ENCODE measurements at places on chromosomes 7 and 10.

GRCh38 chr7:98315318-98315993 lies 34.0 kb downstream of the BRI3 start:
- no peak for DNase-seq

GRCh38 chr10:43203448-43204041 lies 63.3 kb downstream of the RASGEF1A start:
- DNase-seq, result no peak

- DNase-seq, result no peak
These were observed 9.1 kb downstream of the RASSF4 start for GRCh38 chr10:44968500-44969400.

- no peak for DNase-seq
These were observed 419.5 kb downstream of the SH2D4B start for GRCh38 chr10:80957161-80957560.

DNA sequence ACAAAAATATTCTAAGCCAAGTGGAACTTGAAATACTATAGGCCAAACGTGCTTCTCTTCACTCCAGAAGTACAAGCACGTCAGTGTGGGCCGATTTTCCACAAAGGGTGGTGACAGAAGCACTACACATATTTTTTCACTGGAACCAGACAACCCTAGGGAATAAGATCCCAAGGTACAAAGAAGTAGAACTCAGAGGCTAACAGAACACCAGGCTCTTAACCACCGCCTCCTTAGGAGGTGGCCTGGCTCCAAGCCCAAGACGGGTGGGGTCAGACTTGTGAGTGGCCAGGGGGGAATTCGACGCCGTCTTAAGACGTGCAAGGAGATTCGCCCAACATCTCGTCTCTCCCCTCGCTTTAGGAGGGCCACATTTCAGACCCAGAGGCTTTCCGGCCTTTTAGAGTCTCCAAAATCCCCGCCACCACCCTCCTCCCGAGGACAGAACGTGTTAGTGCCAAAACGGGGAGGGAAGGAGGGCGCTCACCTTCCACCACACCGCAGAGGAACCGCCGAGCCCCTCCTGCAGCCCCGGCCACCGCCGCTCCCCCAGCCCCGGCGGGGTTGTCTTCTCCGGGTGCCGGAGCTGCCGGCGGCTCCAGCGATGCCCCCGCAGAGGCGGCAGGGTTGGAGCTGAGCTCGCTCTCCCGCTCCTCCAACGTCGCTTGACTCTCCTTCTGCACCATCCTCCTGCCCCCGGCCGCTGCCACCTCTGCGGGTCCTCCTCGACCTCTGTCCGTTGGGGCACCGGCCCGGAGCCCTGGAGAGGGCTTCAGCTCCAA lies 716 bp downstream of the OGA start:
- peak; percentile 89 for DNase-seq

GRCh38 chr7:12827920-12828319 lies 140.5 kb downstream of the ARL4A start:
- DNase-seq, result no peak

GRCh38 chr10:102465466-102465865 lies 14.1 kb upstream of the C10orf95 start:
- no peak for DNase-seq

- no peak for DNase-seq
These were observed 293.5 kb upstream of the IMMP2L start for GRCh38 chr7:111855842-111856227.

DNA sequence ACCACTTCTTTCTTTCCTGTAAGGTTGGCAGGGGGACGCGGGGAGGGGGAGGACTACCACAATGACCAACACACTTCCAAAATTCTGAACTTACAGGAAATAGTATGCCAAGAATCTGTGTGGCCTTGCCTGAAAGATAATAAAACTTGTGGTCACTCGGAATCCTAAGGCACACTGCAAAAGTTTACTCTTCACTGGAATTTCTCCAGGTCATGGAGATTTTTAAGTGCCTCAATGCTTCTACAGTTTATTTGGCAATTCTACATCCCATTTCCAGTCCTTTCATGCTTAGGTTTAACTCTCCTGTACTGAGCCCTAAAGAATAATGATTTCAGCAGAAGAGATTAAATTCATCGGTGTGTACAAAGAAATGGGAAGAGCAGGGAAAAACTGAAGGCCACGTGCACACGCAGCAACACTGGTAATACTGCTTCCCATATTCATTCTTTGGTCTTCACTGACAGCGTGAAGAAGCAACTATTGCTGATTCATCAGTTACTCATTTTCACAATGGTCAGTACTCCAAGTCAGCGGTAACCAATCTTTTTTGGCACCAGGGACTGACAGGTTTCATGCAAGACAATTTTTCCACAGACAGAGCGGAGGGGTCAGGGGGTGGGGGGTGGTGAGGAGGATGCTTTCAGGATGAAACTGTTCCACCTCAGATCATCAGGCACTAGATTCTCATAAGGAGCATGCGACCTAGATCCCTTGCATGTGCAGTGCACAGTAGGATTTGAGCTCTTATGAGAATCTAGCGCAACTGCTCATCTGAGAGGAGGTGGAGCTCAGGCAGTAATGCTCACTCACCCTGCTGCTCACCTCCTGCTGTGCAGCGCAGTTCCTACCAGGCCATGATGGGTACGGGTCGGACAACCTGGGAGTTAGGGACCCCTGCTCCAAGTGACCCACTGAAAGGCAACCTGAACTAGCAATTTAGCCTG lies 9.8 kb downstream of the LARP4B start:
- DNase-seq, result peak; percentile 11

GRCh38 chr10:131757285-131758058 lies 143.3 kb upstream of the PPP2R2D start:
- no peak for DNase-seq

GRCh38 chr7:6165521-6166320 lies 106.7 kb downstream of the CYTH3 start:
- DNase-seq, result no peak

GRCh38 chr7:22129166-22129565 lies 183.5 kb upstream of the CDCA7L start:
- DNase-seq, result no peak

GRCh38 chr7:685540-685939 lies 41.0 kb upstream of the DNAAF5 start:
- no peak for DNase-seq

- DNase-seq, result no peak
These were observed 25.7 kb downstream of the ELN start for GRCh38 chr7:74053589-74054186.

- no peak for DNase-seq
These were observed 272.2 kb downstream of the SNX13 start for GRCh38 chr7:17668122-17668521.

- DNase-seq, result no peak
These were observed 11.4 kb upstream of the ECHDC3 start for GRCh38 chr10:11730779-11731178.

DNA sequence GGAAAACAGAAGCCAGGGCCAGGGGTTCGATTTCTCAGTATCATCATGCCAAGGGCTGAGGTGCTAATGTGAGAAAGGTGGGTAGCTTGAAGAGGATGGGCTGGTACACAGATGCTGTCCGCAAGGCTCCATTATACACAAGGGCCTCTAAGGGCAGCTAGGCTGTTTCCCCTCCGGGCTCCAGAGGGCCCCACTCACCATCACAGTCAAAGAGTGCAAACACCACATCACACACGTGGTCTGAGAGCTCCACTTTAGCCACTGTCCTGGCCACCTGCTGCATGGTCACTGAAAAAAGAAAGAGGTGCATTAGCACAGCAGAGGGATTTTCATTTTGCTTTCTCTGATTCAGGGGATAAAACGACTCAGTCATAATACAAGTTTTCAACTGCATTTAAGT lies 20.9 kb upstream of the DNAJB12 start:
- DNase-seq, result no peak

GRCh38 chr7:33815336-33815735 lies 90.0 kb upstream of the BMPER start:
- no peak for DNase-seq

DNA sequence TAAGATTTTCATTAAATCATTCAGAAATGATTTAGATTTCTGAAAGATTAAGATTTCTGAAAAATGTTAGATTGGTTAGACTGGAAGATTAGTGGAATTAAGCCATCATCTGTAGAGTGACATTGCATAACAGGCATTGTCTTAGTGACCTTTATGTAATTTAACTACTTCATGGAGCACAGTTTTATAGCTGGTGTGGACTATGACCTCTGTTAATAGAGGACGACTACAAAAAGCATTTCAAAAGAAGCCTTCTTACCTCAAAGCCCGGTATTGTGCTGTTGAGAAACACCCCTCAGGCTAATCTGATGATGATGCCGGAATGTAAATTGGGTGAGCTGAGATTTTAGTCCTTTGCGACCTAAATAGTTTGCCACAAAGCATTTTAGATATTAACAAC lies 55.6 kb downstream of the GALNT11 start:
- no peak for DNase-seq

- DNase-seq, result no peak
These were observed 218.2 kb downstream of the ANK3 start for GRCh38 chr10:60171436-60172013.

GRCh38 chr10:56622335-56622973 lies 261.4 kb upstream of the ZWINT start:
- DNase-seq, result no peak

- peak; percentile 66 for DNase-seq
These were observed 66.9 kb upstream of the UNC5B start for GRCh38 chr10:71145352-71145945.

All from osteocyte (in vitro differentiated cells).